CD4-positive, alpha-beta T cell treated with Interleukin-21 for 1 hour (primary cell): ENCODE measurements at places on chromosomes 2 and 18.

- DNase-seq: no peak
These were observed 49.2 kb downstream of the TRPM8 start for GRCh38 chr2:233966388-233966787.

DNA sequence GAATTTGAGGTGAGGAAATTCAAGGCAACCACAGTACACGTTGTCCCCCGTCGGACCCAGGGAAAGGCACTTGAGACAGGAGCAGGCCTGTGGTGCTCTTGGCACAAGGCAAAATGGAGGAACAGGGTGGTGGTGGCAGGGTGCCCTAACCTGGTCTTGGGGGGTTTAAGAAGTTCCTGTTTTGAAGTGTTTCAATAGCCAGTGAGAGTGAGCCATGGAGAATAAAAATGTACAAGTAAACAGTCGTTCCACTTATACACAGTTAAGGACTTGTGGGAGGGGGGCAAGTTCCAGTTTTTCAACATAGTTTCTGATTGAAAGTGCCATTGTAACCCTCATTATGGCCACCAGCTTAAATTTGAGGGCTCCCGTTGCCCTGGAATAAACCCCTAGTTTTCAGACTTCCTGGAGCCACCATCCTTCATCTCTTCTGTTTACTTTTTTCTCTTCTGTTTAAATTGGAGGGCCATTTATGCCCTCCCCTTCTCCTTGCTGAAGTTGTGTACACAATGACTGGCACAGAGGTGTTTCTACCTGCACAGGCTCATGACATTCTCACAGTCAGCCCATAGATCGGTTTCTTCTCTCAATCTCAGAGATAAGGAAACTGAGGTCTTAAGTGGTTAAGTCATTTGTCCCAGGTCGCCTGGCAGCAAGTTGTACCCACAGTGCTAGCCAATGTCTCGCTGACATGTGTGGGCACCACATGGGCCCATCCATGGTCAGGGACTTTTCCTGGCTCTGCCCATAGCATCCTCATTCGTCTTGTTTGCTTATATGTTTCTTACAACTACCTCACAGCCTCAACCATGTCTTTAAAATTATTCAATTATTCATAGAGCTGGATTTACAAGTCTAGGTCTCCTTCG, 66.0 kb upstream of the ST3GAL5 start:
- DNase-seq: no peak

GRCh38 chr18:38895560-38895959, 1330.0 kb upstream of the CELF4 start:
- DNase-seq: no peak

- no peak for DNase-seq
These were observed 97.9 kb downstream of the MTCL1 start for GRCh38 chr18:8803063-8803795.

GRCh38 chr2:3778851-3779495, 75.6 kb downstream of the DCDC2C start:
- DNase-seq: no peak

GRCh38 chr2:10655499-10656225, 34.1 kb downstream of the NOL10 start:
- DNase-seq: no peak

- no peak for DNase-seq
These were observed 6.7 kb upstream of the IL1A start for GRCh38 chr2:112791019-112791418.

GRCh38 chr18:49648326-49648725, 86.5 kb downstream of the LIPG start:
- no peak for DNase-seq

DNA sequence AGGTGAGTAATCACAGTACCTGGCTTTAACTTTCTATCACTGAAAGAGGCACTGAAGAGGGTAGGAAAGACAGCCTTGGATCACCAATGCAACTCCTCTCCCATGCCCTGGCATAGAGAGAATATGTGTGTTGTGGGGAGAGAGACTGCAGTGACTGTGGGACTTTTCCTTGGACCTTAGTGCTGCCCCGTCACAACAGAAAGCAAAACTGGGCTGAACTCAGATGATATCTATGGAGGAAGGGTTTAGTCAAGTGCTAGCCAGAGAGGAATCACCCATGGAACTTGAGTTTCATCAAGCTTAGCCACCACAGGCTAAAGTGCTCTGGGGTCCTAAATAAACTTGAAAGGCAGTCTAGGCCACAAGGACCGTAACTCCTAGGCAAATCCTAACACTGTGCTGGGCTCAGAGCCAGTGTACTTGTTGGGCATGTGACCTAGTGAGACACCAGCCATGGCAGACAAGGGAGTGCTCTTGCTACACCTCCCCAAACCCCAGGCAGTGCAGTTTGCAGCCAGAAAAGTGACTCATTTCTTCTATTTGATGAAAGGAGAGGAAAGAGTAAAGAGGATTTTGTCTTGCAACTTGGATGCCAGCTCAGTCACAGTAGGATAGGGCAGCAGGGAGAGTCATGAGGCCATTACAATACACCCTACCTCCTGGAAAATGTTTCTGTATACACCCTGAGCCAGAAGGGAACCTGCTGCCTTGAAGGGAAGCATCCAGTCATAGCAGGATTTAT, 105.8 kb upstream of the SPOPL start:
- no peak for DNase-seq
